ENCODE measurements at places on chromosomes 7 and 10.

GRCh38 chr7:150388306-150388705 is 9.2 kb downstream of the ZNF775 start:
- no peak for DNase-seq

- no peak for DNase-seq
Measured at GRCh38 chr7:138359870-138360559, 100.0 kb upstream of the TRIM24 start.

GRCh38 chr10:12193193-12193592 is 2.5 kb downstream of the NUDT5 start:
- no peak for DNase-seq

DNA sequence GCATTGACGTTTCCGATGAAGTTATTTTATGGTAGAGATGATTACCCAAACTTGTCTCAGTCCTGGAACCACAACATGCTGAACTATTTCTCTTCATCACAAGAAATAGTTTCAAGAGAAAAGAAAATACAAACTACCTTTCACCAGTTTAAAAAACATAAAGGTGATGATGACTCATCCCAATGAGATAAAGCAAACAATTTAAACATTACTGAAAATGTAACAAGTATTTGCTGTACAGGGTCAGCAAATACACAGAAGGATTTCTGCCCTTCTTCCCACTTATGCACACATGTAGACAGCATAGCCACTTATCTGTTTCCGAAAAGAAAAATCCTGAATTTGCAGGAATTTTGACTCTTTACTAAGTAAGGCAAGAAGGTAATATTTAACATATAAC is 50.8 kb downstream of the RHOBTB1 start:
- no peak for DNase-seq

DNA sequence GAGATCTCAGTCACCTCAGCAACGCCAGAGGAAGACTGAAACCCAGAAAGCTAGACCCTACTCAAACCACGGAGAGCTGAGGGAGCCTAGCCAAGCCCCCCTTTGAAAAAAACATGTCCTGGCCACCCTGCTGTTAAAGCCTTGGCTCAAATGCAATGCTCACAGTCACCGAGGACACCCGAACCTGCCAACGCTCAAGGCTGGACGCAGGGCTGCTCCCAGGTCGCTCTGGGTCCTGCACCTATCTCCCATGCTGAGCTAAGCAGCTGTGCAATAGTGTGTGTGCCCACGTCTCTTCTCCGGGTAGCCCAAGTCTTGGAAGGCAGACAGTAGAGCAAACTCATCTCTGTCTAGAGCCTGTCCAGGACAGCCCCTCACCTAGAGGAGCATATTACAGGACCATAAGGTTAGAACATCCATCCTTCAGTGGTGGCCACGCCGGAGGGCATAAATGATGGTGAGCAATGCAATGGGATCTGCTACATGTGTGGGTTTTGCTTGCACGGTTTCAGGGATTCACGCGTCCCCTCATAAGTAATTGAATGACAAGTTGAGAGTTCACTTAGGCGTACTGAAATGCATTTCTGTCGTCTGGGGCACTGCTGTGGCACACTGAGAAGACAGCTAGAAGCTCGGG is 94.2 kb upstream of the DDC start:
- no peak for DNase-seq

GRCh38 chr7:71507680-71508602 is 376.0 kb downstream of the GALNT17 start:
- no peak for DNase-seq

GRCh38 chr10:80473692-80474596 is 19.8 kb downstream of the TSPAN14 start:
- no peak for DNase-seq

GRCh38 chr10:68403701-68404100 is 3.4 kb downstream of the RUFY2 start:
- no peak for DNase-seq

DNA sequence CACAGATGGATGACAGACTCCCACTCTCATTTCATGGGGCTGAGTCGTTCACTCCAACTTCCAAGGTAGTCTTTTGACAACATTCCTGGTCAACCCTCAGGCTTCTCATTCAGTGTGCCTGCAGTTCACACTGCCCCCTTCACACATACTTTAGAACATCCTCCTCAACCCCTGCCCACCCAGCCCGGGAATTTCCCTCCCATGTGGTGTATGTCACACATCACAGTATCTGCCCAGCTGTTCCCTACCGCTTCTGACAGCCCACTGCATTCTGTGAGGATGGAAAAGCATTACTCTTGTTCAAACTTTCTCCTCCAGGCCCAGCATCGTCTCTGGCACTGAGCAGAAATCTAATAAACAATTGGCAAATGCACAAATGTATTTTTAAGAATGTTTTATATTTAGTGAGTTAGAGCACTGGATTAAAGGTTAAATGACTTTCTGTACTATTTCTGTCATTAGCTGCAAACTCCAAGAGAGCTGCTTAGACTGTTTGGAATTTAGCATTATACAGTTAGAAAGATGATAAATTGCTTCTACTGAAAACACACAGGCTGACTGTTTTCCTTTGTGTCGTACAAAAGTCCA is 110.4 kb downstream of the SFMBT2 start:
- DNase-seq, result no peak

GRCh38 chr7:155811560-155811894 is 736 bp downstream of the SHH start:
- DNase-seq, result no peak

DNA sequence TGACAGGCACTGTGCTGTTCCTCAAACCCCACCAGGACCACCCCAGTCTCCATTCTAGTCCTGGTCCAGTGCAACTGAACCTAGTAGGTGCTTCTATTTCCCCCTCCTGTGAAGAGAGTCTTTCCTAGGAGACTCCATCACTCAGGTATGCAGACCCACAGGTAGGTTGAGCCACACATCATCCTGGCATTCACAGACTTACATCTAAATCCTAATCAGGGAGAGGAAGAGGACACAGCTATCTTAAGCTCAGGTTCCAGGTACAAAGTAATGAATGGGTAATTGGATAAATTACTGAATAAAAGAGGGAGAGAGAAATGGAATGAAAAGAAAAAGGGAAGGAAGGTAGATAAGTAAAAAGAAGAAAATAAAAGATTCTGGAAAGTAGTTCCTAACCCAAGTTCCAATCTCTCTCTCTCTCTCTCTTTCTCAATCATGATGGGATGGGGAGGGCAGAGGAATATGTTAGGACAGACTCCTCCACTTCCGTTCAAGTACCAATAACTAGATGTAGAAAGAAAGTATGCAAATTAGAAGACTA is 139.8 kb upstream of the NAMPT start:
- no peak for DNase-seq

GRCh38 chr7:141952461-141952860 is 5.7 kb upstream of the CLEC5A start:
- no peak for DNase-seq

GRCh38 chr7:485188-486081 is 34.2 kb downstream of the PDGFA start:
- no peak for DNase-seq

DNA sequence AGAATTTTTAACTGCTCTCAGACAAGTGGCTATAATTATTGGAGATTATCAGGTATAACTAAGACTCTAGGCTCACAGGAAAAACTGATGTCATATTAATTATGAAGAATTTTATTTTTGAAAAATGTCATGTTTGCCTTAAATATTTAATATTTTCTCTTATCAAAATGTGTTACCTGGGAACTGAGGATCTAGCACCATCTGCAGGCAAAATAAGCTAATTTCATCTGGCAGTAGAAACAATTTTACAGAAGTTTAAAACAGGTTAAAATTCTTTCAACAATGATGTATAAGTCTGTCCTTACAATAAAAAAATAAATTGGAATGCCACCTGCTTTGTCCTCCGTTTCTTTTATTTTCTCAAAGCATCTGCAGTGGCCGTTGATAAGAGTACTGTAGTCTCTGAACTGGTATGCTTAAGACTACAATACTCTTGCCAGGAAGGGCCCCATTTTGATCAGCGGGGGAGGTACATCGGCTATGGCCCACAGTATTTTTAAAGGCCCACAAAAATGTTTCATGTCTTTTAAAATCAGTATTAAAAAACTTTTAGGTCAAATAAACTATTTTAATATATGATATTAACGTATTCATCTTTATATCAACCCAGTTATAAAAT is 81.3 kb downstream of the VWDE start:
- no peak for DNase-seq

All from NCI-H446 treated with DMSO at 0.1 percent for 48 hours (cell line).